T-helper 17 cell (primary cell): ENCODE measurements at places on chromosomes 7 and 10.

GRCh38 chr10:71474702-71475242 lies 78.1 kb downstream of the CDH23 start:
- no peak for DNase-seq

GRCh38 chr7:137488038-137488437 lies 144.5 kb upstream of the PTN start:
- DNase-seq: no peak

GRCh38 chr7:157684157-157684908 lies 347.5 kb downstream of the DNAJB6 start:
- no peak for DNase-seq

DNA sequence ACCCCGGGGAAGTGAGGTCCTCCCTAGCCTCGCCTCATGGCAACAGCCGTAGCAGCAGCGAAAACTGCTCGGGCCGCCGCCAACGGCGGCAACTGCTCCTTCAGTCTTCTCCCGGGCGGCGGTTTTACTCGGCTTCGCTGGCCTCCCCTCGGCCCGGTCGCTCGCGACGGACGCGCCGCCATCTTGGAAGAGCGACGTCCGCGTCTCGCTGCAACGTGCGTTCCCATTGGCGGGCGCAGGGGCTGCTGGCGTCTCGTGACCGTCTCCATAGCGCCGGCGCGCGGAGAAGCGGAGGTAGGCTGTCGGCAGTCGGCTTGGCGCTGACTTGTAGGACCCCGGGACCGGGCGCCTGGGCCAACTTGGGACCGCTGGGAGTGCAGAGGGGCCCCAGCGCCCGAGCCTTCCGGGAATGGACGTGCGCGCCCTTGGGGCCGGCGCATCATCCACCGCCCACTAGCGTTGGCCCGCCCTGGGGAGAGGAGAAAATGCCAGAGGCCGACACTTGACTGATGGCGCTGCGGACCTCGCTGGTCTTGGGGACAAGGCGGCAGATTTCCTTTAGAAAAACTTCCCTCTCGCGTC lies at the start of gene SNX13:
TSS of gene SNX13 (minus strand) at position 193 of the 582 bp plus-strand sequence. CDS start 199 bp downstream, outside the sequence.
- peak; percentile 84 for DNase-seq

- no peak for DNase-seq
These were observed 97.1 kb downstream of the TCF7L2 start for GRCh38 chr10:113047151-113047550.

DNA sequence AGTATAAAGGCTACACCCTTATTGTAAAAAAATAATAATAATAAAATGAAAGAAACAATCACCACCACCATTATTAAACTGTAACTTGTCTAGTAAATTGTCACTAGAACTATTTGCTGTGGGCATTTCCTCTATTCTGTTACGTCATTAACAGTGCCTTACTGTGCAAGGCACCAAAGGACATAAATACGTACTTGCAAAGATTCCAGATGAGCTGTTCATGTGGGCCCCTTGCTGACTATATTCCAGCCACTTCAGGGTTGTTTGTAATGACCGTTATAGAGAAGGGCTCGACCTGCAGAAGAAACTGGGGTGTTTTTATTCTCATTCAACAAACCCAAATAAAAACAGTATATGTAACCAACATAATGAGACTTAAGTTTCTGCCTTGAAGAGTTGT lies 60.4 kb downstream of the KLRG2 start:
- DNase-seq: no peak

DNA sequence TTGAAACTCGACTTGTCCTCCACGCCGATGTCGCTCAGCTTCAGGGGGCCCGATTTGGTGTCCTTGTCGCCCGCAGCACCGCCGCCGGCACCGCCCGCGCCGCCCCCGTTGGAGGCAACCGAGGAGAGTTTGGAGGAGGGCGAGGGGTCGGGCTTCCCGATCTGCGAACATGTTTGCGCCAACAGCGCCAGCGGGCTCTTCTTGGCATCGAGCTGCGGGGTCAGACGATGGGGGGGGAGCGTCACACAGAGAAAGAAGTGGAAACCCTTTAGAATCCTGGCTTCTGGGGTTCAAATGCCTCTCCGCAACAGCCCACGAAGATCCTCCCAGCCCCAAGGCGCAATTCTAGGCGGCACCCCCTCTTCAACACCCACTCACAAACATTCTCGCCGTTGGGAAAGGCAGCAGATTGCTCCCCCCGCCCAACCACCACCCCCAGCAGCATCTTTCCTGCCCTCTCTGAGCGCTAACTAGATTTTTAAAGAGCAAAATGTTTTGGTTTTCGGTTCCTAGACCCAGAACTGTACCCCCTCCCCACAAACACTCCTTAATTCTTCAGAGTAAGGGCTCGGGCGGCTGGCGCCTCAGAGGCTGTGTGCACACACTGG lies 1.3 kb downstream of the ZNF503 start:
- no peak for DNase-seq

DNA sequence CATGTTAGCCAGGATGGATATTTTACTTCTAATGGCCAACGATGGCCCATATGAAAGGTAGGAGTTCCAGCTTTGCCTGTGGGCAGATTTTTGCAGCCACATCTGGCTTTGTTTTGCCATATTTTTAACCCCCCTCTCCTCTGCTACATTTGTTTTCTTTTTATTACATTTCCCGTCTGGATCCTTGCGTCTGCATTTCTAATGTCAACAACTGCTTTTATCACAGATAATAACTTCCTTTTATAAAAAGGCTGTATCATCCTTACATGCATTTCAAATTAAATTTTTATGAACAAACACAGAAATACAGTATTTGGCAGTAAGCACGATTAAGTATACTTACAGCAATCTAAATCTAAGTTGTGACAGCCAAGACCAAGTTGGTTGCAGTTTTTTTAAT lies 156.0 kb downstream of the BAMBI start:
- DNase-seq: no peak

DNA sequence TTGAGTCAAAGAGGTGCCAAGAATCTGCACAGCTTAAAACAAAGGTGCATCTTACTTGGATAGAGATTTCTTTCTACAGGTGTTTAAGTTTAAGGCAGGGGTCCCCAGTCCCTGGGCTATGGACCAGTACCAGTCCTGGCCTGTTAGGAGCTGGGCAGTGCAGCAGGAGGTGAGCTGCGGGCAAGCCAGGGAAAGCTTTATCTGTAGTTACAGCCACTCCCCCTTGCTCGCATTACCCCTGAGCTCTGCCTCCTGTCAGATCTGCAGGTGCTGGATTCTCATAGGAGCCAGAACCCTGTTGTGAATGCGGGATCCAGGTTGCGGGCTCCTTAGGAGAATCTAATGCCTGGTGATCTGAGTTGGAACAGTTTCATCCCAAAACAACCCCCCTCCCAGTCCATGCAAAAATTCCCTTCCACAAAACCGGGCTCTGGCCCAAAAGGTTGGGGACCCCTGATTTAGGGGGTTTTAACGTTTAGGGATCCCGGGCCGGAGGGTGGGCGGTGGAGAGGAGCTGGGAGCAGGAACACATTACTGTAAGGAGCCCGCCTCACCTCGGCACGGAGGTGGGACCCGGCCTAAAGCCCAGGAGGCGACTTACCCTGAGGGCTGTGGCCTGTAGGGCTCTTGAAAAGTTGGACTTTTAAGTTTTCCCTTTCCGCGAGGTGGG lies 60.2 kb downstream of the ZNF467 start:
- DNase-seq: no peak

- DNase-seq: no peak
These were observed 12.7 kb downstream of the MMP21 start for GRCh38 chr10:125762692-125763648.

DNA sequence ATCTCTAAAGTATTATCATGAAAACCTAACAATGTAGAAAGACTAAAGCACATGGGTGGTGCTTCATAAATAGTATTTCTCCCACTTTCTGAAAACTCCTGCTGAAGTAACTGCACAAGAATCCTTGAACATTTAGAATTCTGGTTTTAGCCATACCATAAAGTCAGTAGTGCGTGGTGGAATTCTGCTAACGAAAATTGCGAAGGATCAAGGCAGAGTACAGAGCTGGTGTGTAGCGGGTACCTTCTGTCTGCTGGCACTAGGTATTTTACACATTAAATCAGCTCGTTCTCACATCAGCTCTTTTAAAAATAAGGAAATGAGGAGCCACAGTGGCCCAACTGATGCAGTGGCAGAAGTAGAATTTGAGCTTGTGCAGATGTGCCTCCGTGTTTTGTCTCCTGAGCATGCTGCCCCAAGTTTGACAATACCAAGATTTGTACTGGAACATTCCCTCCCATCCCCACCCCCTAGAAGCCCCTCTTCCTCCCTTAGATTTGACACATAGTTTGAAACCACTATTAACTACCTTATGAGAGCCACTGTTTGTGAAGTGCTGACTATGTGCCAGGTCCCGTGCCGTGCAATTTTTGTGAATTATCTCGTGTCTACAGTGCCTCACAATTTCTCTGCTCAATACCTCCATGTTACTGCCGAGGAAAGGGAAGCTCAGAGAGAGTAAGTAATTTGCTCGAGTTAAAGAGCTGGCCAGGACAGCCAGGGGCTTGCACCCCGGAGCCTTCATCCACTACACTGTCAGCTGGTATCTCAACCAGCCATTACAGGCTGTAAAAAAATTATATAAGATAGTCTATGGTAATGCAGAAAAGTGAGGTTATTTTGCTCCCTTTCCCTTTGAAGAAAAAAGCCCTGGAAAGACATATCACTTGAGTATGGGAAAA lies 66.9 kb downstream of the EGFR start:
- DNase-seq: no peak

DNA sequence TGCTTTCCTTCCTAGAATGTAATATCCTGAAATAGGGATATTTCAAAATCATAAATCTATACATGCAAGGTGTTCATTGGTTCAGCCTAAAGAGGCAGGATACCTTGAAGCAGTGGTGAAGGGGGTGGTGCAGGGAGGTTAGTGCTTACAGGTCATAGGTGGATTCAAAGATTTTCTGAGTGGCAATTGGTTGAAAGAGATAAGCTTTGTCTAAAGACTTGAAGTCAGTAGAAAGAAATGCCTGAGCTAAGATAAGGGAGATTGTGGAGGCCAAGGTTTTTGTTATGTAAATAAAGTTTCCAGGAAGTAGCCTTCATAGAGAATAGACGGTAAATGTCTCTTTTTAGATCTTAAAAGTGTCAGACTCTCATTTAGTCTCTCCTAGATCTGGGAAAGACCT lies 741.2 kb upstream of the ZWINT start:
- no peak for DNase-seq

- no peak for DNase-seq
These were observed 3.9 kb downstream of the TECTB start for GRCh38 chr10:112286837-112287818.

DNA sequence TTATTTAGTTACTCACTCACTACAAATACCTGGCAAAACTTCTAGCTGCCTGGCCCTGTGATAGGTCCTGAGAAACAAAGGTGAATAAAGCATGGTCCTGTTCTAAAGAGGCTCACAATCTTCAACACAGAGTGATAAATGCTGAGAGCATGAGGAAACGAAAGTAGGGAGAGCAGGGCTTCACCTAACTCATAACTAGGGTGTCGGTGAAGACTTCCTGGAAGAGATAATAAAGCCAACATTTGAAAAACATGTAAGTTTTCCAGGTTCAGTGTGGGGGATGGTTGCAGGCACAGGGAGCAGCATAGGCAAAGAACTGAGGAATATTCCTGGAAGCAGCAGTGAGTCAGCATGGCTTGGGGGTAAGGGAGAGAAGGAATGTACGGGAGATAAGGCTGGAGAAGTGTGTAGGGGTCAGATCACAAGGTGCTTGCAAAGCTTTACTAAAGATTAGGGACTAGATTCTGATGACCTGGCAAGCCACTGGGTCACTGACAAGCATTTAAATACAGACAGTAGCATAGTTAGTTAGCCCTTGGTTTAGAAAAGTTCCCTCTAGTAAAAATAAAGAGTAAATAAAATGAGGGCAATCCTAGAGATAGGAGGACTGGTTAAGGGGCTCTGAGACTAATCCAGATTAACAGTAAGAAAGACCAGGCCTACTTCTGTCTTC lies 5.1 kb downstream of the KEL start:
- no peak for DNase-seq

DNA sequence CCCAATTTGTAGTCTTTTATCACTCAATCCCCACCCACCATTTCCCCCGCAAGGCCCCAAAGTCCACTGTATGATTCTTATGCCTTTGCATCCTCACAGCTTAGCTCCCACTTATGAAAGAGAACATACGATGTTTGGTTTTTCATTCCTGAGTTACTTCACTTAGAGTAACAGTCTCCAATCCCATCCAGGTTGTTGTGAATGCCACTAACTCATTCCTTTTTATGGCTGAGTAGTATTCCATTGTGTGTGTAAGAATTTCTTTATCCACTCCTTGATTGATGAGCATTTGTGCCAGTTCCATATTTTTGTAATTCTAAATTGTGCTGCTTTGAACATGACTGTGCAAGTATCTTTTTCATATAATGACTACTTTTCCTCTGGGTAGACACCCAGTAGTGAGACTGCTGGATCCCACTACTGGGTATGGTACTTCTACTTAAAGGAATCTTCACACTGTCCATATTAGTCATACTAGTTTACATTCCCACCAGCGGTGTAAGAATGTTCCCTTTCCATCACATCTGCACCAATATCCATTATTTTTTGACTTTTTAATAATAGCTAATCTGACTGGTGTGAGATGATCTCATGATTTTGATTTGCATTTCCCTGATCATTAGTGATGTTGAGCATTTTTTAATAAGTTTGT lies 152.6 kb downstream of the JMJD1C start:
- no peak for DNase-seq

DNA sequence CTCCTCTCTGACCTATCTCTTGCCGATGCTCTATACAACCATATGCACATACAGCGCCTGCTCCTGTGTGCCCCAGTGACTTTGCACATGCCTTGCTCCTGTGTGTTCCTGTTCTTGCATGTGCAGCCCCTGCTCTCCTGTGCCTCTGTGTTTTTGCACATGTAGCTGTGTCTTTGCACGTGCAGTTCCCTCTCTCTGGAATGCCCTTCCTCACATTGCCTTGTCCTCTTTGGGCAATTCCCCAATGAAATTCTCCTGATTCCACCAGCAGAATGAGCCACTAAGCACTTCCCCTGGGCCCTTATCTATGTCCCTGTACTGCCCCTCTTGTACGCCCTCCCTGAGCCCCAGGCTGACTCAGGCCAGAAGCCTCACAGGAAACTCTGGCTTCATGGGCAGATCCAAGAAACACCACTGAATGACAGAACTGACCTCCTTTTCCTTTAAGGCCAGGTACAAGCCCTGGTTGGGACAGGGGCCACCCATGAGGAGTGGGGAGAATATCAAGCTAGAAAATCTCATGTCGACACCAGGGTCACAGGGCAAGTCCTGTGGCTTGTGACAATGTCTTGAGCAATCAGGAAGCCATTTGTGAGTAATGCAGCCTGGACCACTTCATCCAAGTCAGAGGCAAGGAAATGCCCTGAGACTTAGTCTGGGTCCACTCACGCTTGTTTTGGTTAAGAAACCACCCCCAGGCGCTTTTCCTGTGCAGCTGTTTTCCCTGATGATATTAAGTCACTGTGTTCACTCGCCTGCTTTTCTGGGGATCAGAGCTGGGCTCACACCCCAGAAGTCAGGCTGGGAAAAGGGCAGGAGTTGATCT lies 1.9 kb upstream of the ARHGAP22 start:
- DNase-seq: no peak

GRCh38 chr7:43572516-43573049 lies 10.3 kb upstream of the STK17A start:
- no peak for DNase-seq
